ENCODE measurements at places on chromosomes 1 and 21. TPM values are rescaled to one million over a fixed set of nuclear protein-coding genes. Genes with fewer than 3 reads are reported as not detected.
A peak's percentile ranks its signal among the peaks of the same experiment; 100 is the strongest.

Gene CASZ1
- polyA plus RNA-seq = 16.2 TPM

Gene PLEKHN1
- 0.49 TPM for polyA plus RNA-seq

Gene FMO2
- 0.28 TPM for polyA plus RNA-seq

Gene TMEM269
- 0.10 TPM for polyA plus RNA-seq

Gene ATP6V0B
- polyA plus RNA-seq = 113 TPM

Gene ADAMTS5
- 7.8 TPM for polyA plus RNA-seq

Gene CELA3B
- polyA plus RNA-seq = 0.21 TPM

DNA sequence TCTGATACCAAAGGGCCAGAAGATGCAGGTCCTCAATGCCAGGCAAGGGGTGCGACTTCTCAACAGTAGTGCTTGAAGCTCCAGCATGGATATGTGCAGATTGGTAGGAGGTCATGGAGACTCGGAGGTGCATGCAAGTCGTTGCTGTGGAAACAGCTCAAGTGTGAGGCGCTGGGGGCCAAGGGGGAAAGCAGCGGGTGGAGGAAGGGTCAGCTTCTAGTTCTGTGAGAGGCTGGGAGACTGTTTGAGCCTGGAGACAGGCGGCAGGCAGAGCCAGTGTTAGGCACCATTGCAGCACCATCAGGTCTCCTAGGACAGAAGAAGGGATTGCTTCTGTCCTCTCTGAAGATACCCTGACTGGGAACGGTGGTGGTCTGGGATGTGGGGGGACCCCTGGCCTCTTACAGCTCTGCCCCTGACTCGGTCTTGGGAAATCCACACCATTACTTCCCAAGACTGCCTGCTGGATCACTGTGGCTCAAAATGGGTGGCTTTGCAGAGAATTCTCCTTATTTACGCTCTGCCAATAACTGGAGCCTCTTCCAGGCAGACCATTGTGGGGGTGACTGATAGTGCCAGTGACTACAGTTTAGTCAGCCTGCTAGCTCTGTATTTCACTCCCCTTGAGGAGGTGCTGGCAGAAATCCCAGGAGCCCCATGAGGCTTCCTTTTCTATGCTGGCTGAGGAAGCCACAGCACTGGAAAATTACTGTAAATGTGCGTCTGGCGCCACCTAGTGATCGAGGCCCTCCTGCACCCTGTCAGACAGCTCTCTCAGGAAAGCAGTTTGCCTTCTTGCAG, 46.3 kb upstream of the VANGL1 start:
- DNase-seq = peak; percentile 82

GRCh38 chr1:1599030-1599934, 653 bp downstream of the FNDC10 start:
- peak; percentile 46 for DNase-seq

GRCh38 chr21:32411350-32412161, 950 bp upstream of the EVA1C start:
- no peak for DNase-seq

GRCh38 chr1:1358433-1359271, at the start of gene MXRA8:
TSS of gene MXRA8 (minus strand) at chr1:1358555. CDS start at chr1:1358504, 51 bp downstream.
- DNase-seq = peak; percentile 96

DNA sequence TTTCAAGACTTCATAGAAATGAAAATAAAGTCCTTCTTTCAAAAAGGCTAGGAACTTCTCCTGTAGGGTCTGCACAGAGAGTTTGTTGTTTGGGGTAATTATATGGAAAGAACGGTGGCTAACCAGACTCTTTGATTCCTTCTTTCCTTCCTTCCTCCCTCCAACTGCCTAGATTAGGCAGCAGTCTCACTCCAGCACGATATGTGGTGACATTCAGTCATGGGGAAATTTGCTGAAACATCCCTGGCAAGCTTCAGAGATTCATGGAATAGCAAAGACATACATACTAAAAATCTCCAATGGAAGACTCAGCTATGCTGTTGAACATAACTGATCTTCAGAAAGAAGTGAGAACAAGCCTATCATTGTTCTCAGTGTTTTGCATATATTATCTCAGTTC, 4.3 kb downstream of the NTMT2 start:
- no peak for DNase-seq

DNA sequence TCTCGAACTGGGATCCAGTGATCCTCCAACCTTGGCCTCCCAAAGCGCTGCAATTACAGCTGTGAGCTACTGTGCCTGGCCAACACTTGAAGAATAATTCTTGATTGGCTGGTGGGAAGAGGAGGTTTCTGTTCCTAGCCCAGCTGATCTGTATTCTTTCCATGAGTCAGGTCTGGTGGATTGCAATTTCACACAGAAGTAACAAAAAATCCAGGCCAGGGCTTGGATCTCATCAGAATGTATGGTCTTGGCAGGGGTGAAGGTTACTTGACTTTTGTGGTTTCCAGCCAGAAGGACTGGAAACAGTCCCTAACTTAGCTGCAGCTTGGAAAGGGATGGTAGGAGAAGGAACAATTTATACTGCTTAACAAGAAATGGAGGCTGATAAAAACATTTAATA, 5.1 kb upstream of the HP1BP3 start:
- DNase-seq = peak; percentile 1

GRCh38 chr1:11700601-11701467, 9.3 kb downstream of the DRAXIN start:
- DNase-seq = no peak

GRCh38 chr1:167016100-167016750, 27.1 kb downstream of the MAEL start:
- DNase-seq = no peak

GRCh38 chr1:1946540-1946939, 27.5 kb upstream of the TMEM52 start:
- DNase-seq = no peak

DNA sequence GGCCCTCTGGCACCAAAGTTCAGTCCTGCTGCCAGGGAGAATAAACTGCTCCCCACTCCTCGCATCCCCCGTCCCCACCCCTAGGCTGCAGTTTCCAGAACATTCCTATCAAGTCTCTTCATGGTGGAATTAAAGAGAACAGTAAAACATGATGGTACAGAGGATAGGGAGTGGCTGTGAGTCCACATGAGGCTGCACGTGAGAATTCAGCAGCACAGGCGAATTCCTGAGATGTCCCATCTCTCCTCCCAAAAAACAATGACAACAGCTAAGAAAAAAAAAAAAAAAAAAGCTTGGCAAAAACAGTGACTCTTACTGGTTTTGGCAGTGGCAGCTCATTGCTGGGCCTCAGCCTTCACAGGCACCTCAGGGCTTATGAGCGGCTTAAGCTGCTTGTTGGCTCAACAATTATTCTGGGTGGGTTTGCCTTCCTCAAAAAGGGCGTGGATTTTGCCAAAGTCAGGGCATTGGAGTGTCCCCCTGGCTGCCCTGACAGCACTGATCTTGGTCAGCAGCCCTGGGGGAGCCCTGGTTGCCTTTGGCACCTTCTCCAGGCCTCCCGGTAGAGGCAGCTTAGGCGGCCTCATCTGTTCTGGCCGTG, 5.7 kb upstream of the IFFO2 start:
- no peak for DNase-seq

DNA sequence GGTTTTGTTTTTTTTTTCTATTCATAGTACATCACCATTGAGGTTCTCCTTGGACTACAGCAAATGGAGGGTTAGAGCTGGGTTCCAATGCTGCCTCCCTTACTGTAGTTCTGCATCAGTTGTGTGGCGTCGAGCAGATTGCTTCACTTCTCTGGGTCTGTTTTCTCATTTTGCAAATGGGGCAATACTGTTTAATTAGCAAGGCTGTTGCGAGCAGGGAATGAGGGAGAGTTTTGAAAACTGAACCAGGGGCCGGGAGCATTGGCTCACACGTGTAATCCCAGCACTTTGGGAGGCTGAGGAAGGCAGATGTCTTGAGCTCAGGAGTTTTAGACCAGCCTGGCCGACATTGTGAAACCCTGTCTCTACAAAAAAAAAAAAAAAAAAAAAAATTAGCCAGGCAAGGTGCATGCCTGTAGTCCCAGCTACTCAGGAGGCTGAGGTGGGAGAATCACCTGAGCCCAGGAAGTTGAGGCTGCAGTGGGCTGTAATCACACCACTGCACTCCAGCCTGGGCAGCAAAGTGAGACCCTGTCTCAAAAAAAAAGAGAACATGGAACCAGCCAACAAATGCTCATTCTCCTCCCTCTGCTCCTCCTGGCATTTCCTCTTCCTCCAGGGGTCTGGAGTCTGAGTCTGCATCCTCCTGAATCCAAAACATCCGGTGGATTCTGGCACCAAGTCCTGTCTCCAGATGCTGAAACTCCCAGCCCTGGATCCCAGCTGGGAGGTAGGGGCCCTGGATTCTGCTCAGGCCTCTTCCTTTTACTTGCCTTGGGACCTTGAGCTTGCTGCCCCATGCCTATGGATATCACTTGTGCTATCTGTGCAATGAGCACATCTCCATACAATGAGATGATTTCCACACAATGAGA, 3.7 kb upstream of the PLOD1 start:
- no peak for DNase-seq

- no peak for DNase-seq
Observed at GRCh38 chr21:31730712-31731055, 1.2 kb downstream of the SCAF4 start.

DNA sequence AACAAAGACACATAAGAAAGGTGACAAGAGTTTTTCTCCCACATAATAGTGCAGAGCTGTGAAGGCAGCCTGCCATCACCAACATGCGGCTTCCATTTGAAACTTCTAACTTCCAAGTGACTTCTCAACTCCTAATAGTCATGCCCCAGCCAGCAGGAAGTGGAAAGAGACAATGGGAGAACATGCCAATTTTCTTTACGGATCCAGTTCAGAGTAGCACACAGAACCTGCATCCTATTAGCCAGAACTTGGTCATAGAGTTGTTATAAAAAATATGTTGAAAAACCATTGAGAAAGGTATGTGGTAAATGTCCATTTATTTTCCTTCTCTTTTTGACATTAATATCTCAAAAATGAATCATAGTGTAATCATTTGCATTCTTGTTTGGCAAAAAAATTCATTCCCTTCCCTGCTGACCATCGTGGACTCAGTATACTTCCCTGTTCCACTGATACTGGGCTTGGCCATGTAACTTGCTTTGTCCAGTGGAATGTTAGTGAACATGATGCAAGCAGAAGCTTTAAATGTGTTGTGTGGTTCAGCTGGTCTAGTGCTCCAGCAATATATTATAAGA, 197.4 kb downstream of the SEC16B start:
- DNase-seq = no peak

DNA sequence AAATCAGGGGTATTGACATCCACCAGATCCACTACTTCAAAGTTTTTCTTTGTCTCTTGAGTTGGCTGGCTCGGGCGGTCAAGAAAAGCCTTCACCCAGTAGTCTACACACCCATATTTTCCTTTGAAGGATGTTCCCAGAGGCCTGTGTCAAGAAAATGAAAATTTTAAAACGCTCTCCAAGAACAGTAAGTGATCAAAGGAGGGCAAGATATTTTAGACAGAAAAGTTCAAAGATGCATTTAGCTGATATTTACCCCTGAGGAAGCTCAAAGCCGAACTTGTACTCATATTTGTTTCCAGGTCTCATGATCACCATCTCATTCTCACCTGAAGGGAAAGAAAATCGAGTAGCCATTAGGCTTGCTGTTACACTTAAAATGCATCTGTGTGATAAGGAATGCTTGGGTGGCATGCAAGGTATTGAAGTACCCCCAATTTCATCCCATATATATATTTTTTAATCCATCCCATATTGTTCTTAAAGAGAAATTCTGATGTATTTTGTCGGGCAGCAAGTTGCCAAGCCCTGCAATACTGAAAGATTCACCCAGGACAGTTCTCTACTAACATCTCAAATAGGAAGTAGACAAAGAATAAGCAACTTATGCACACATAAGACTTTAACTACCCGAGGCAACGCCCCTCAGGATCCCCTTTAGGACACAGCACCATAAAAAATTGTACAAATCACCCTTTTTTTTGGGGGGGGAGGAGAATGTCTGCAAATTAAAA, 1.1 kb downstream of the TXNIP start:
- DNase-seq = no peak

GRCh38 chr21:43834146-43834905, 30.7 kb upstream of the AGPAT3 start:
- DNase-seq = no peak

DNA sequence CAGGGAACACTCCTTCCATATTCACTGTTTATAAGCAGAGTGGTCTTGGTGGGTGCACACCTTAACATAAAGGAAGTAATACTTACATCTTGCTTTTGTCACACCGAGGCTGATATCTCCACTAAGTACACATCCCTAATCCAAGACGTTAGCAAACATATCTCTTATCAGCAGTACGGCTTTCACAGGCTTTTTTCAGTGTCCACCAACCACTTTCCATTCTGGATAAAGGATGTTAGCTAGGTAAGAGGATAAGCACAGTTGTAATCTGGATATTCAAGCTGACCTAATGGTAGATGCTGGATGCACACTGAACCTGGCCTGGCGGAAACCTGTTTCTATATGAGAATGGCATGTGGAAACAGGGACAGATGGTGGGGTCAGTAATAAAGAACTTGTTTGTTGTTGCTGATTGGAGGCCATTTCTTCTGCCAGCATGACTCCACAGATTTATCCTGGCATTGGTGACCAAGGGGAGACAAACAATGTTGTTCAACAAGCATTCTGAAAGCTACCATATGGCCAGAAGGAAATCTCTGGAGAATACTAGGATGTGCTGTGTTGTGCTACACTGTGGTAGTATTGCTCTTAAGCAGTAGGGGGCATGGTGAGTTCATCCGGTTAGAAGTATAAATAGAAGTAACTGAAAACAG, 416.4 kb downstream of the PTBP2 start:
- DNase-seq = peak; percentile 55

DNA sequence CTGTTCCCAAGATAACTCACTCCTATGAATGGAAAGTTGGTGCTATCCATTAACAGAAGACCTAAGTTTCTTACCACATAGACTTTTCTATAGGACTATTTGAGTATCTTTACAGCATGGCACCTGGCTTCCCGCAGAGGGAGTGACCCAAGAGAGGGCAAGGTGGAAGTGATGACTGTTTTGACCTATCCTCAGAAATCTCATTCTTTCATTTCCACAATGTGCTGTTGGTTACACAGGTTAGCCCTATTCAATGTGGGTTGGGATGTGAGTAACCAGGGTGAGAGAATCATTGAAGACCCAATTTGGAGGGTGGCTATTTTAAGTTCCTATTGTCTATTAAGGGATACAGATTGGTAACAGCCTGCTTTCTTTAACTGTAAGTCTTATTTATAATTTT, 38.3 kb upstream of the NEXN start:
- DNase-seq = no peak

GRCh38 chr1:46689897-46690296, 18.2 kb downstream of the TEX38 start:
- DNase-seq = no peak

DNA sequence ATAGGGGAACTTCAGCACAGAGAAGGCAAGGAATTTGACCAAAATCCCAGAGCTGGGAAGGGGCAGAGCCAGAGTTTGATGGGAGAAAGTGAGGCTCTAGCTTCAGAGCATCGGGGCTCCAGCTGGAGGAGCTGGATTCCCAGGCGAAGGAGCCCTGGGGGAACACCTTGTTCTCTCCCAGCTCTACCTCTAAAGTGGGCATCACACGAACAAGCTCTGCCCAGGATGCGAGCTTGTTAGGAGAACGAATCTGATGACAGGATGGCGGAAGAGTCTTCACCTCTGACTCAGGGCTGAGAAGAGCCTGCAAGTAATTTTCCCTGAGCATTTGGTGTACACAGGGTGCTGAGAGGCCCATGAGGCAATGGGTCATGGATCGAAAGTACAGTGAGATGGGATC, 22.0 kb downstream of the TNNT2 start:
- DNase-seq = no peak

GRCh38 chr1:209653915-209654351, 1.7 kb upstream of the LAMB3 start:
- peak; percentile 90 for DNase-seq

- no peak for DNase-seq
Observed at GRCh38 chr1:15332952-15333715, 76.6 kb upstream of the EFHD2 start.

GRCh38 chr1:94383966-94384408, 34.2 kb upstream of the ABCD3 start:
- DNase-seq = peak; percentile 95

GRCh38 chr1:55500601-55501000, 285.4 kb upstream of the USP24 start:
- no peak for DNase-seq
